ENCODE measurements at places on chromosomes 5 and 9.
A peak's percentile ranks its signal among the peaks of the same experiment; 100 is the strongest.

DNA sequence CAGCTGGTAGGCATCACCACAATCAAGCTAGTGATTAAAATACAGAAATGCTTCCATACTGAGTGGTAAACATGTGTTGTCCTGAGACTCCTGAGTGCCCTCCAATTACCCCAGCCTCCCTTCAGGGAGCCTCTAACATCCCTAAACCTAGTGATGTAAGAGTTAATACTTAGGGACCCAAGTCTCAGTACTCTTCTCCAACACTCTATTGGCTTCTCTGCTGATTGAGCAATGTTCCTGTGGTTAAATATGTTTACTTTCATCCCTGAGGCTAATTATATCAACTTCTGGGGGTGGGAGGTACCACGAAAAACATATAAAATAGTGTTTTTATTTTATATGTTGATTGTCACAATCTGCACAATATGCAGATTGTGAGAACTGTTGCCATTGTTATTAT is 5.0 kb downstream of the GRXCR2 start:
- no peak for DNase-seq

DNA sequence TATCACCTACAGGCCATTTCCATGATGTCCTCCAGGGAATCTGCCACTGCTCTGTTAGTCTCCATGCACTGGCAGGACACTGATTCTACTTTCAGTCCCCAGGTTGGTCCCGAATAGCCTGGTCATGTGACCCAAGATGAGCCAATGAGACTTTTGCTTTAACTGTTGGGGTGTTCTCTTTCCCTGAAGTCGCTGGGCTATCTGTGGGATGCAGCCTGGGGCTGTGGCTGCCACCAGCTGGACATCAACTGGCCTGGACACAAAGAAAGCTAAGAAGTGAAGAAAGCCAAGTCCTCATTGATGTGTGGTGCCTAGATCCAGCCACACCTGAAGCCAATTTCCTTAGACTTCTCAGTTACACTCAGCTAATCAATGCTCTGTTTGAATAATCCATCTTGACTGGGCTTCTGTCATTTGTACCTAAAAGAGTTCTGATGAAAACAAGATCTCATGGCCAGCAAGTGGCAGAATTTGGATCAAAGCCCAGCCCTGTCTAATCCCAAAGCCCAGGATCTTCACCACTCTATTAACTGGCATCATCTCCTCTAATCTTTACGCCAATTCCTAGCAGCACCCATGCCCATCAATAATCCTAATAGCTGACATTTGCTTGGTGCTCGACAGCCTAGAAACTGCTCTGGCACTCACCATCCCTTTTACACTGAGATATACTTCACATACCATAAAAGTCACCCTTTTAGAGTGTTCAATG is 37.0 kb downstream of the SH3PXD2B start:
- DNase-seq, result no peak

DNA sequence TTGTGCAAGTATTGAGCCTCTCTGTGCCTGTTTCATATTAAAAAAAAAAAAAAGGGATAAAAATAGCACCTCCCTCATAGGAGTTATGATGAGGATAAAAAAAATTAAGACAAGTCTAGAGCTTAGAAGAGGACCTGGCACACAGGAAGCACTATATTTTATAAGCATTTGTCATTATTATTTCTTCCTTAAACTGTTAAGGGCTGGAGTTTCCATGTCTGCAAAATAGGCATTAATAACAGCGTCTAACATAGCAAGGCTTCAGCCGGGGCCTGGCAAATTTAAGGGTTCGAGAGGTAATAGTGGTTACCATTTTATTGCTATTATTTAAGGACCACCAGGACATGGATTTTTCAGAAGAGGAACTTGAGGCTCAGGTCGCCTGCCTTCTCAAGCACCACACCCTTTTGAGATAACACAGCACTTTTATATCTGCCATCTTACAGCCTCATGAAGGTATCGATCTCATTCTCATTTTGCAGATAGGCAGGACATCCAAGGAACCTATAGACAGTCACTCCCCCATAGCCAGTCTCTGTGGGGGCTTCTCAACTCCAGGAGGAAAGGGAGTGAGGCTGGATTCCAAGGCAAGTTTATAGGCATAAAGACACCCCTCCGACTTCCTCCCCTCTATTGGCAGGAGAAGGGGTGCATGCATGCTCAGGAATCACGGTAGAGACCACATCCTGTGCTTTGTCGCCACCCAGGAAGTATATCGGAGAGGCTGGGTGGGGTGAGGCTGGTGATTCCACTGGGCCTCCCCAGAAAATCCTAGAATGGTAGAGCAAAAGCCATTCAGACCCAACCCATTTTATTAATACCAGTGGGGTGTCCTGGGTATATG is 2.4 kb downstream of the ANXA6 start:
- peak; percentile 76 for DNase-seq

- DNase-seq, result no peak
Observed at GRCh38 chr5:160009591-160009989, 651 bp downstream of the TTC1 start.

DNA sequence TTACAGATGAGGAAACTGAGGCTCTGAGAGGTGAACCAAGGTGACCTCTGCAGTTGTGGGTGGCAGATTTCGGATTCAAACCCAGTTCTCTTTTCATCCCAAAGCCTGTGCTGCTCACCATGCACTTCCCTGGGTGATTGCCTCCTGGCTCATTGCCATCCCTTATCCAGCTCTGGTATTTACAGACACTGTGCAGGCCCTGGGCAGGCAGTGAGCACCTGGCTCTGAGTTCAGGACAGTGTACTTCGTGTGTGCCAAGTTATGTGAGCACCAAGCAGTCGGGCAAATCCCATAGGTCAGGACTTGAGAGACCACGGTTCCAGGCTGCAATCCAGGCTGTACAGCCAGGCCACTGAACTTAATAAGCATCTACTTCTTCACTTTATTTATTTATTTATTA is 1.4 kb downstream of the LRSAM1 start:
- DNase-seq, result no peak

- peak; percentile 16 for DNase-seq
Observed at GRCh38 chr9:91676046-91676445, 252.4 kb upstream of the NFIL3 start.

- no peak for DNase-seq
Observed at GRCh38 chr5:95591490-95591901, 28.4 kb upstream of the GPR150 start.

GRCh38 chr5:5625491-5625890 is 203.0 kb downstream of the ICE1 start:
- no peak for DNase-seq

DNA sequence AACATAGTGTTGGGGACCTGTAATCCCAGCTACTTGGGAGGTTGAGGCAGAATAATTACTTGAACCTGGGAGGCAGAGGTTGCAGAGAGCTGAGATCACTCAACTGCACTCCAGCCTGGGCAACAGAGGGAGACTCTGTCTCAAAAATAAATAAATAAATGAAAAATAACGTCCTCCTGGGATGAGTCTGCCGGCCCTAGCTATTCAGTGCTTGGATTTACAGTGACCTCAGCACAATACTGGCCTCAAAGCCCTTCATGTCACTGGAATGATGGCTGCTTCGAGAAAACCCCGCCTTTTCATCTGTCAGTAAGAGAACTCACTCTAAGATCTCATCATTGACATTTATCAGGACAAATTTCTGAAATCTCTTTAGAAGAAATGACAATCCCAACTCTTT is 35.5 kb downstream of the SOX30 start:
- DNase-seq, result no peak

DNA sequence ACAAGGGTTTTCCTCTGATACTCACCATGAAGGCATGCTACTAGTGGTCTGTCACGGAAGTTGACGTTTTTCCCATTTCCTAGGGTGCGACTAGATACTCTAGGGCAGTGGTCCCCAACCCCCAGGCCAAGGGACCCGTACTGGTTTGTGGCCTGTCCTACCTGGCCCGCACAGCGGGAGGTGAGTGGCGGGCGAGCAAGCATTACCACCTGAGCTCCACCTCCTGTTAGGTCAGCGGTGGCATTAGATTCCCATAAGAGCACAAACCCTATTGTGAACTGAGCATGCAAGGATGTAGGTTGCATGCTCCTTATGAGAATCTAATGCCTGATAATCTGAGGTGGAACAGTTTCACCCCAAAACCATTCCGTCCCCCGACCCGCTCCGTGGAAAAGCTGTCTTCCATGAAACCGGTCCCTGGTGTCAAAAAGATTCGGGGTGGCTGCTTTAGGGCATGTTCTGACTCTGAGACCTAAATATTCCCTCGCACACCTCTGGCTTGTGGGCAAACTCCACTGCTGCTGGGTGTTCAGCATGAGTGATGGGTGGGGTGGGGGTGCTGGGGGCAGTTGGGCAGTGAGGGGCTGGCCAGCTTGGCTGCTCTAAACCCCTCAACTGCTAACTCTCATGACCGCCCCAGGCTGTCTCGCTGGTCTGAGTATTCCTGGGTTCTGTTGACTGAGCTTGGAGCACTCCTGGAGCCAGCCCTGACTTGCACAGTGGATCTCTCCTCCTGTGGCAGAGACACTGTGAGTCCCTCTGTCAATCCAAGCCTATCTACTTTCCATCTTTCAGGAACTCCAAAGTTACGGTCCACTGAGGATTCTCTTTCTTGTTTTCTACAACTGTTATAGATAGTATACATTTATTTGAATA is 78.3 kb upstream of the NEK6 start:
- DNase-seq, result no peak

- no peak for DNase-seq
Observed at GRCh38 chr5:53578854-53579253, 18.4 kb downstream of the NDUFS4 start.

DNA sequence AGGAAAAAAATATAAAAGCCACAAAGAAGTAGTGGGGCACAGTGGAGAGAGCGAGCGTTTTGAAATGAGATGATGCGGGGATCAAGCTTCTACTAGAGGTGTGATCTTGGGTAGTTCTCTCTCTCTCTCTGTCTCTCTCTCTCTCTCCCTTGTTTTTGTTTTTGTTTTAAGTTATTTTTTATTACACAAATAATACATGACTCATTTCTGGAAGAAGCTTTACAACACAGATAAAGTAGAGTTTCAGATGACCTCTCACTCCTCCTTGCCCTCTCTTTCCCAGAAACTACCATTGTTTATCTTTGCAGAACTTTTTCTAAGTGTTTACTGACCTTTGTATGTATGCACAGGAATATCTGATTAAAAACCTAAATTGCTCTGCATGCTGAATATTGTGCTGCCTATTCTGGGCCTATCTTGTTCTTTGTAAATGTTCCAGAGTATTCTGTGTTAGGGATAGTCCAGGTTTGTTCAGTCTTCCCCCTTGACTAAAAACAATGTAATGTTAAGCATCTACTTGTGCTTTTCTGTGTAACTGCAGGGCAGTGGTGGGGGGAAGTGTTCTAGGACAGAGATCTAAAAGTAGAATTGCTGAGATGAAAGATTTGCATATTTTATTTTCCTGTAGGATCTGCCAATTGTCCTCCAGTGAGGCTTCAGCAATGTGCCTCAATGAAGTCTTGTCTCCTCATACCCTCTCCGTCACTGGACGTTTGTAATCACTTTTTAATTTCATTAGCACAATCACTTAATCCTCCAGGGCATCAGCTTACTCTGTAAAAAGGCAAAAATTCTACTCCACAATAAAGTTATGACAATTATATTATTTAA is 52.0 kb downstream of the FYB1 start:
- no peak for DNase-seq

DNA sequence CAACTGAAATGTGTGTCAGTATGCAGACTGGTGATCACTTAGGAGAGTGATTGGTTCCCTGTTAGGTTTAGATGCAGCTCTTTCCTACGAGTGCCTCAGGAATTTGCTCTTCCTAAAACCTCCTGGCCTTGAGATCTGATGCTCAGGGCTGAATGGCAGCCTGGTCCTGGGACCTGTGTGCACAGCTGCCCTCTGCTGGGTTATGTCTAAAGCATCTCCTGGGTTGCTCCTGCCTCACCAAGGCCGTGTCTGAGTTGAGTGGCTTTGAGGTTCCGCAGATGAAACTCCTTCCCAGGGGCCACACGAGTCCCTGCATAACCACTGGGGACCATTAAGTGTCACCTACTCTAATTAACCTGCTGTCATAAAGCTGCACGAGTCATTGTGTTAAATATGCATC is 59.5 kb downstream of the MVB12B start:
- no peak for DNase-seq

GRCh38 chr9:94706922-94707321 is 19.6 kb upstream of the AOPEP start:
- no peak for DNase-seq

GRCh38 chr9:18405240-18405639 is 68.7 kb upstream of the ADAMTSL1 start:
- DNase-seq, result no peak

- peak; percentile 19 for DNase-seq
Observed at GRCh38 chr9:123544007-123544827, 188.2 kb downstream of the CRB2 start.

DNA sequence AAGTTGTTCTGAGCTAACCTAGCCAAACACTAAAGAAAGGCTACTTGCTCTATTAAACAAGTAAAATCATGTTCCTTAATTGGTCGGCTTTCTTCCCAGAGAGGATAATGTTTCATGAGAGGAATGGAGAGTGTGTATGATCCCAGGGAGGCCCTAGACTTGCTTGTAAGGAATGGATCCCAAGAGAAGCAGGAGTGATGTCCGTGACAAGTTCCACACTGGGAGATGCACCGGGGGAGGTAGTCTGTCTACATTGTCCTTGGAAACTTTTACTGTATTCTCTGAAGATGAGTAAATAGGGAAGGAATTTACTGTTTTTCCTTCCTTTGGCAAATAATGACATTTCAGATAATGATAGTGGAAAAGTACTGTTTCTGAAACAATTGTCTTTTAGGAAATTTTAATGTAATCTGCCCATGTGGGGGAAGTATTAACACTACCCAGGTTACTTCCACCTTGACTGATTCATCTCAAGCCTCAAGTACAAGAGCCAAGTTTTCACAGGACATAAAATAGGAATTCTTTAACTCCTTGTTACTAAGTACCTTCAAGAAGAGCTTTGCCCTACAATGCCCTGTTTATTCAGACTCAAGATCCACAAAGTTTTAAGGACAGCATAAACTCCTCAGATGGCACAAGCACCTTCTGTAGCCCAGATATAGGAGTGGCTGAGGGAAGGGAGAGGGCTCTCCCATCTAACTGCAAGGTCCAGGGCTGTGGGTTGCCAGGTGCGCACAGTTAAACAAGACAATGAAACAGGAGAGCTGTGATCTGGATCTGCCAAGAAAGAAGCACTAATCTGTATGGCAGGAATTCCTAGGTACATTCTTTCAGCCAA is 152.1 kb downstream of the GNA14 start:
- DNase-seq, result no peak

- no peak for DNase-seq
Observed at GRCh38 chr9:88818495-88819201, 172.6 kb upstream of the S1PR3 start.

DNA sequence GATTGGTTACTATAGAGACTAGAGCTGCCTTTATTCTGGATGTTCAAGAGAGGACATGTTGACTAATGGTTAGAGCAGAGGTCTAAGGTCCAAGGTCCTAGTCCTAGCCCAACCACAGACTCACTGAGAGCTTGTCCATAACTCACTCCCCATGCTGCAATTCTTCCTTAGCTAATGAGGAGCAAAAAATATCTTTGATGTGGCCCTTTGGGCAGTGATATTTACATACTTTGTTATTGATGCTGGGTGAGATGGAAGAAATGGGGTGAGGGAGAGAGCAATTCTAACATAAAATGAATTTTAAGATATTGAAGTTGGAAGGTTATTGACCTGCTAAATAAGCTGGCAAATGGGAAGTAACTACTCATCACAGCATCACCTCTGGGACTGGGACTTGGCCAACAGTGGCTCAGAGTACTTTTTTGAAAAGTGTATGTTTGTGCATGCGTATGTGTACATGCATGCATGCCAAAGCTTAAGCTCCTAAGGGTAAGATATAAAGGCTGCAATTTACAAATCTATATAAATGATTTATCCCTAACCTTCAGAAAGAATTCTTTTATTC is 58.0 kb upstream of the ANKRD55 start:
- DNase-seq, result no peak

GRCh38 chr9:94054716-94055115 is 29.5 kb upstream of the PTPDC1 start:
- no peak for DNase-seq
